Suprapubic skin (tissue), 4 donors: ENCODE measurements at places on chromosomes 4 and X. TPM values are rescaled to one million over a fixed set of nuclear protein-coding genes. Genes with fewer than 3 reads are reported as not detected.
A peak's percentile ranks its signal among the peaks of the same experiment; 100 is the strongest.

- H3K27me3 ChIP-seq, result no peaks in the 10 kb centered on the region
- no peaks in the 10 kb centered on the region for H3K4me1 ChIP-seq
- DNase-seq, result no peak
- H3K36me3 ChIP-seq, result no peaks in the 10 kb centered on the region
These were observed 34.6 kb downstream of the CNKSR2 start for GRCh38 chrX:21408788-21409187.

GRCh38 chrX:54921427-54922021, 900 bp downstream of the TRO start:
- H3K27ac ChIP-seq, result no peak overlapping the region
- no peaks in the 10 kb centered on the region for H3K36me3 ChIP-seq
- no peak for DNase-seq

HSFX3 gene
- not detected for total RNA-seq

- H3K4me3 ChIP-seq, result no peak overlapping the region
- no peaks in the 10 kb centered on the region for H3K4me1 ChIP-seq
- H3K27ac ChIP-seq, result no peak overlapping the region
- no peaks in the 10 kb centered on the region for H3K27me3 ChIP-seq
These were observed 41.5 kb upstream of the HPRT1 start for GRCh38 chrX:134418317-134419113.

- no peaks in the 10 kb centered on the region for H3K36me3 ChIP-seq
- H3K4me1 ChIP-seq, result peaks cover 22% of the 10 kb centered on the region
- H3K4me3 ChIP-seq, result peak overlapping the region; percentile 50
- no peak for DNase-seq
- no peak overlapping the region for H3K27ac ChIP-seq
- peaks cover 38% of the 10 kb centered on the region for H3K27me3 ChIP-seq
These were observed 760 bp downstream of the UGT8 start for GRCh38 chr4:114599231-114599902.

GRCh38 chr4:76610751-76611547, 175.9 kb downstream of the SHROOM3 start:
- H3K27me3 ChIP-seq, result no peaks in the 10 kb centered on the region
- peaks cover 19% of the 10 kb centered on the region for H3K4me1 ChIP-seq
- no peaks in the 10 kb centered on the region for H3K36me3 ChIP-seq
- H3K27ac ChIP-seq, result peak overlapping the region; percentile 52

DNA sequence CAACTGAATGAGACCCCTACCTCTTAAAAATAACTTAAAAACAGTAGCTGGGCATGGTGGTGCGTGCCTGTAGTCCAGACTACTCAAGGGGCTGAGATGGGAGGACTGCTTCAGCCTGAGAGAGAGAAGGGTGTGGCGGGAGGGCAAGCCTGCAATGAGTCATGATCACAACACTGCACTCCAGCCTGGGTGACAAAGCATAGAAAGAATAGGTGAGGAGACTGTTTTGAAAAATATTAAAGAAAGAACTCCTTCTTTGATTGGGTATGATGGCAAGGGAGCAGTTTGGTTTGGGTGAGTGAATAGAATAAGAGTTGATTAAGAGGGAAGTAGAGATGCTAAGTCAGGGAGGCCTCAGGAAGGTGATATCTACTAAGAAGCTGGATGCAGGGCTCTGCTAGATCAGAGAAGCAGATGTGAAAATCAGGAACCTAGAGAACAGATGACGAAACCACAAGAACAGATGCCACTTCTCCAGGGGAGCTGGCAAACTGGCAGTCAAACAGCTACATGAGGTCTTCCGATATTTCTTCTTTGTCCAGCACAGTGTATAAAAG, 318.6 kb downstream of the OPHN1 start:
- H3K27me3 ChIP-seq, result no peaks in the 10 kb centered on the region
- H3K4me1 ChIP-seq, result no peaks in the 10 kb centered on the region
- no peak overlapping the region for H3K4me3 ChIP-seq
- peaks cover 3% of the 10 kb centered on the region for H3K36me3 ChIP-seq

NEXMIF gene
- 1.5 TPM for total RNA-seq

SORBS2 gene
- 26.3 TPM for total RNA-seq

GRCh38 chr4:33696041-33696440, 2548.3 kb downstream of the ARAP2 start:
- H3K36me3 ChIP-seq, result no peaks in the 10 kb centered on the region
- H3K27ac ChIP-seq, result no peak overlapping the region
- no peak for DNase-seq
- no peak overlapping the region for H3K4me3 ChIP-seq
- no peaks in the 10 kb centered on the region for H3K27me3 ChIP-seq

DNA sequence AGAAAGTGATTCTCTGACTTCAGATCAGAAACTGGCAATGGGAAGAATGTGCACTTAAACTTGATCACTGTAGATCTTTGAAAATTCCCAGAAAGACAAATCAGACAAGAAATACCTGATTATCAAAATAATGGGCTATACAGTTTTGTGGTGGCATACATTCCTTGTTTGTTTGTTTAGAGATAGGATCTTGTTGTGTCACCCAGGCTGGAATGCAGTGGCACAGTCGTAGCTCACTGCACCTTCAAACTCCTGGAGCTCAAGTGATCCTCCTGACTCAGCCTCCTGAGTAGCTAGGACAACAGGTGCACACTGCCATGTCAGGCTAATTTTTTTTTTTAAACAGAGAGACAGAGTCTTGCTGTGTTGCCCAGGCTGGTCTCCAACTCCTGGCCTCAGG, 81.0 kb upstream of the SPRY1 start:
- H3K27me3 ChIP-seq, result no peaks in the 10 kb centered on the region
- no peak overlapping the region for H3K27ac ChIP-seq
- H3K36me3 ChIP-seq, result no peaks in the 10 kb centered on the region
- no peak overlapping the region for H3K4me3 ChIP-seq

GRCh38 chr4:4980621-4981230, 38.5 kb downstream of the CYTL1 start:
- H3K4me1 ChIP-seq, result peaks cover 12% of the 10 kb centered on the region
- DNase-seq, result no peak
- H3K4me3 ChIP-seq, result no peak overlapping the region
- H3K27ac ChIP-seq, result no peak overlapping the region
- no peaks in the 10 kb centered on the region for H3K36me3 ChIP-seq
- H3K27me3 ChIP-seq, result no peaks in the 10 kb centered on the region

GRCh38 chrX:145694048-145694447, 123.6 kb upstream of the SLITRK2 start:
- DNase-seq, result no peak
- H3K4me1 ChIP-seq, result no peaks in the 10 kb centered on the region
- H3K36me3 ChIP-seq, result no peaks in the 10 kb centered on the region
- no peak overlapping the region for H3K27ac ChIP-seq
- no peaks in the 10 kb centered on the region for H3K27me3 ChIP-seq

- no peak overlapping the region for H3K27ac ChIP-seq
- no peak overlapping the region for H3K4me3 ChIP-seq
- no peaks in the 10 kb centered on the region for H3K27me3 ChIP-seq
- H3K36me3 ChIP-seq, result no peaks in the 10 kb centered on the region
These were observed 72.6 kb downstream of the ANAPC4 start for GRCh38 chr4:25449688-25450087.

DNA sequence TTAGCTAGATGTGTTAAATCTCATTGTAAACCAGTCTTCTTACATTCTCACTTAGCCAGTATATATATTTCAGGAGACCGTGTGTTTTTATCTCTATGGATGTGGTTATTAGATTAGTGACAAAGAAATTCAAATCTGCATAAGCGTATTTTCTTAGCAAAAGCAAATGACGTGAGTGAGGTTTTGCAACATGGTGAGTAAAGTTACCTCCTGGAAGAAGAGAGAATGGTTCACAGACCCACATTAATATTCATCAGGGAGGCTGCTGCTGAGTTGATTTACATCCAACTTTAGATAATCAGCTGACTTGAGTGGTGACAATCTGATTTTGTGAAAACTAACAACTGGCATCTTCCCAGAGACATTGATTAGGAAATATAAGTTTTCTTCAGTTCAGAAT, 589.9 kb upstream of the GALNT7 start:
- H3K4me1 ChIP-seq, result no peaks in the 10 kb centered on the region
- no peaks in the 10 kb centered on the region for H3K36me3 ChIP-seq
- H3K27ac ChIP-seq, result no peak overlapping the region
- no peak for DNase-seq
- H3K4me3 ChIP-seq, result no peak overlapping the region

GNPDA2 gene
- 6.8 TPM for total RNA-seq
